ENCODE measurements at places on chromosomes 2 and 18.

- no peak for DNase-seq
Observed at GRCh38 chr18:32138332-32138982, 46.8 kb downstream of the RNF138 start.

GRCh38 chr18:57727952-57728807 lies 74.9 kb downstream of the ATP8B1 start:
- no peak for DNase-seq

GRCh38 chr2:68244456-68244855 lies 7.9 kb downstream of the PPP3R1 start:
- DNase-seq, result no peak

DNA sequence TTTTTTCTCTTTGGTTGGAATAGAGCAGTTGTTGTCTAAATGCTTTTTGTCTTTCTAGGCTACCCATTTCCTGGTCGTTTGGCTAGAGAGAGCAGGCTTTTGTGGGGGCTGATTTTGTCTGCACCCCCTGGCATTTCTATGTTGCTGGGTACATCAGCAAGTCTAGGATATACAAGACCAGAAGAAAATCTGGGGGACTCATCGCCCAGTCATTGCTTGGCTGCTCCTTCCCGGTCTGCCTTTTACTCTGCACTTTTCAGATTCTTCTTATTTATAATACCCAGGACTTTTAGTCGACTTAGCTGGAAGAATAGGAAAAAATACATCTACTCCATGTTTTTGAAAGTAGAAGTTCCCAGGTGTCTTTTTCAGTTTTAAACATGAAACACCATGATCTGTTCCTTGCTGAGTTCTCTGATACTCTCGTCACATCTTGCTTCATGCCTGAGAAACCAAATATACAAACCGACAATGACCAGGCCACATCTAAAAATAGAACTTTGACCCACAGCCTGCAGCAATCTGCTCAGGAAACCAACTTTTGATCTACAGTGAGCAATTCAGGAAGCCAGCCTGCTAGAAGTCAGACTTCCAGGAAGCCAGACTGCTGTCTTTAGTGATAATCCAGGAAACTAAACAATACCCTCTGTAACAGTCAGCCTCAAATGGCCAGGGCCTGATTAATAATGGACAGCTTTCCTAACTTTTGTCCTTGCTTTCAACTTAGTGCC lies 163.8 kb upstream of the MEX3C start:
- DNase-seq, result peak; percentile 37

DNA sequence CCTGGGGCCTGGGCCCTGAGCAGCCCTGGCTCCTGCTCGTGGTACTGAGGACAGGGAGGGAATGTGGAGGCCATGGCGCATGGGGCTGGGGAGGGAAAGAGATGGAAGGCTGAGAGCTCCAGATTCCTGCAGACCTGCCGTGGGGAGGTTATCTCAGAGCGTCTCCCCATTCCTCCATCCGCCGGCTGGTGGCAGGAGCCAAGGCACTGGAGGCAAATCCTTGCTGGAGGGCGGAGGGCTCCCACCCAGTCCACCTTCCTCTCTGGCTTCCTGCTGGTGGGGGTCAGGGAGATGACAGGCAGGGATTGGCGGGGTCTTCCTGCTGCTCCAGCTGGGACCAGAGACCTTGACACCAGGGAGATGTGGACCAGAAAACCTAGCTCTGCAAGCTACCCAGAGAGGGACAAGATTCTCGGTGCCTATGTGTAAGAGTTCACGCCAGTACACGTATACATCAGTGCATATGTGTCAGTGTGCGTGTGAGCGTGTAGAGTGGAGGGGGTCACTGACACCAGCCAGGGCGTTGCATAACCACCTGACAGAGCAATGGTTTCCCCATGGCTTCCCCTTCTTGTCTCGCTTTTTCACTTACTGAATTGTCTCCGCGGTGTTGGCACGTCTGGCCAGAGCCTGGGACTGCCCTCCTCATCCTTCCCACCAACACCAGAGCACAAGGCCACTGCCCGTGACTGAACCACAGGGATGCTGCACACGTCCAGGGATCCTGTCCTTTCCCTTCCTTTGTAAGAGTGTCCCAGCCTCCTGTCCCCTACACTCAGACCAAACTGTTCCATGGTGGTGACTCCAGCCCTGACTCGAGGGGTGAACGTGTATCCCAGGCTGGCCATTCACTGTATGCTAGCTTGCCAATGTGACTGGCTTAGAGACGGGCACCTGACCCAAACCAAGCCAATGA lies 15.8 kb upstream of the SEMA4C start:
- no peak for DNase-seq

DNA sequence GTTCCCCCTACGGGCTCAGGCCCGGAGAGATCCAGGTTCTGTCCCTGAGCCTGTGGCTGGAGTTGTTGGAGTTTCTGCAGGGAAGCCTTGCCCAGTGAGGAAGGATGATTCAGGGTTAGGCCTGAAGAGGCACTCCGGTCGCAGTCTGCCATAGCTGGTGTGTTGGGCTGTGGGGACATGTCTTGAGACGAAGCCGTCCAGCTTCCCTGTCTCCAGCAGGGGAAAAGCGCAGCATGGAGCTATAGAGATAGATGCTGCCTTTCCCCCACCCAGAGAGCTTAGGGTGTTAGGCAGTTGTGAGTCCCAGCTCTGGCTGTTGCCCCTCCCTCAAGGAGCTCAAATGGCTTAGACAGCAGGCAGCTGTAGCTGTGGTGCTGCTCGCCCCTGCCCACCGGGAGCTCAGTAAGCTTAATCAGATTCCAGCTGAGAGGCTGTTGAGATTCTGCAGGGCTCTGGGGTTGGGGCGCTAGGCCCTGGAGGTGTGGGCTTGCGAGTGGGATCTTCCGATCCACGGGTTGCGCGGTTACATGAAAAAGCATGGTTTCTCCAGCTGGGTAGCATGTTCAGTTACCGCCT lies 103.9 kb downstream of the PMAIP1 start:
- no peak for DNase-seq

GRCh38 chr18:25166113-25166512 lies 185.9 kb downstream of the ZNF521 start:
- no peak for DNase-seq

DNA sequence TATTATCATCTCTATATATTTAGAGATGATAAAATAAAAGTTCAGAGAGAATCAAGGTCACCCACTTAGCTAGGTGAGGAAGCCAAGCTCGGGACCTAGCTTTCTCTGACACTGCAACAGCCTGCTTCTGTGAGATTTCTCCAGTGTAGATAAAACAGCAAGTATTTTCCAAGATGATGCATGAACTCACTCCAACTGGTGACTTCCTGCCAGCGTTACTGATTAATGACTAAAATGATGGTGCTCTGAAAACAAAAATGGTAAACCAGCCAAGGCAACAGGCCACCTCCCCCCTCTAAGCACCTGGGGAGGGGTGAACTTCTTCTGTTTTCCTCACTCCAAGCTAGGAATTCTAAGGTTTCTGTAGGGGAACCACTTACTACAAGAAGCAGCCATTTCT lies 510.2 kb upstream of the ID2 start:
- DNase-seq, result no peak

DNA sequence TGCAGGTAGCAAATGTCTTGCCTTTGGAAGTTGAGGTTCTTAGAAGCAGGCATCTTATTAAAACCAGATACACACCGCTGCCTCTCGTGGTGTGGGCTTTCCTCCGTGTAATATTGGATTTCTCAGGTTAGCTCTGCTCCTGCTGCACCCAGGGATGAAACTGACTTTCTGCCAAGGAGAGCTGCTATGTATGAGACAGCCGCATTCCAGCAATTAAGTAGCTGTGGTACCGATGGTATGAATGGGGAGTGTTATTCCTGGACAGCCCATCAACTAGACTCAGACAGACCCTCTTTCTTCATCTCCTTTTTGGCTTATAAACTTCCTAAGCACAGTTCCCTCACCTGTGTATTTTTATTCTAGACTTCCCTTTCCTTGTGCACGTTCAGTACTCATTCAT lies 6.8 kb upstream of the EHD3 start:
- DNase-seq, result no peak

GRCh38 chr2:13030606-13031005 lies 313.9 kb downstream of the TRIB2 start:
- DNase-seq, result no peak

DNA sequence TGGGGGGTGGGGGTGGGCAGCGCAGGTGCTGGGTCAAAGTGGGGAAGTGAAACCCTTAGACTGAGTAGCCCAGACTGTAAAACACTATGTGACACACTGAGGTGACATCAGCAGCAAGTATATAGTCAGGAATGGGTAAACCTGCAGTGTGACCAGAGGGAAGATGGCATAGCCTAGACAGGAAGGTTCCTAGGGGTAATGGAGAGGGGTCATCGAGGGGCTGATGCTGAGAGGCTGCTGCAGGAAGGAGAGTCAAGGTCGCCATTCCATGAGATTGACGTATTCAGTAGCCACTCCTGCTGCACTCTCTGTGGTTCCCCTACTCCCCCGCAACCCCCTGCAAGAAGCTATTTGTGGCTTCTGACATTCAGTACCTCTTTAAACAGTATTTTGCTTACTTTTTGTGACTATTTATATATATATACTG lies 111.7 kb downstream of the CHST9 start:
- no peak for DNase-seq

GRCh38 chr18:40056079-40056692 lies 1898.8 kb upstream of the PIK3C3 start:
- DNase-seq, result no peak

GRCh38 chr18:62209046-62209445 lies 22.0 kb downstream of the RELCH start:
- no peak for DNase-seq

- no peak for DNase-seq
Observed at GRCh38 chr18:79283929-79284328, 111.8 kb upstream of the NFATC1 start.

DNA sequence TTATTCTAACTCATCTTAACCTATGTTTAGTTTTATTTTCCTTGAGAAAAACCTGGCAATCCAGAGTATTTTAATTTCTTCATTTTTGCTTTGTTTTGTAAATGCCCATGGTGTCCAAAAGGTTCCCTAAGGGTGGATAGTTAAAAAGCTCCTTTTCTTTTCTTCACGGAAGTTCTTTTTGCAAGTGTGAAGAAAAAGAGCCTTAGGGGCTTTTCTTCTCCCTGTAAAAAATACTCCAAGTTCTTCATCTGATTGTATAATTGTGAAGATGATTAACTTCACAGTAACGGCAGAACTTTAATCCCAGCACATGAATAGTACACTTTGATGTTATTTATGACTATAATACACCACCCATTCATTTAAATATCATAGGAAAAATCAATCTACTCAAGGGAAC lies 530.2 kb upstream of the LINC00305 start:
- DNase-seq, result no peak

DNA sequence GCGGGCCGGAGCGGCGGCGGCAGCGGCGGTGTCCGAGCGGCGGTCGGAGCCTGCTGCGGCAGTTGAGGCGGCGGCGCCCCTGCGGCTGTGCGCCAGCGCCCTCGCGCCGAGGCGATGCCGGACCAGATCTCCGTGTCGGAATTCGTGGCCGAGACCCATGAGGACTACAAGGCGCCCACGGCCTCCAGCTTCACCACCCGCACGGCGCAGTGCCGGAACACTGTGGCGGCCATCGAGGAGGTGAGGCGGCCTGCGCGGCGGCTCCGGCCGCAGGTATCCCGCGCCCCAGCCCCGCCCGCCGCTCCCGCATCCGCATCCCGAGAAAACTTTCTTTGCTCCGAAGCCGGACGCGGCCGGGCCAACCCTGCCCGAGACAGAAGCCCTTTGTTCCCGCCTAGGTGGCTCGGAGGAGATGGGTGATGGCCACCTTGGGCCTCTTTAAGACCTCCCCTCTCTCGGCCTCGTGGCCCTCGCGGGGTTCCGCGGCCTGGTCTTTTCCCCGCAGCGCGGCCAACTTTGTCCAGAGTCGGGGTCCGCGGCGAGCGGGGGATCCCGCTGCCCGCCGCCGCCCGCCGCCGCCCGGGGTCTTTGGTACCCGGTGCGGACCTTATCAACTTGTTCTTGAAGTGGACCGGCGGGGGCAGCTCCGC lies 504 bp downstream of the ASAP2 start:
- DNase-seq, result no peak

Data from NK-92 treated with Interleukin-12 subunit alpha and Interleukin-12 subunit beta, amount 100 ng/mL, for 24 hours (cell line).